ENCODE measurements at places on chromosomes 6 and 20.

DNA sequence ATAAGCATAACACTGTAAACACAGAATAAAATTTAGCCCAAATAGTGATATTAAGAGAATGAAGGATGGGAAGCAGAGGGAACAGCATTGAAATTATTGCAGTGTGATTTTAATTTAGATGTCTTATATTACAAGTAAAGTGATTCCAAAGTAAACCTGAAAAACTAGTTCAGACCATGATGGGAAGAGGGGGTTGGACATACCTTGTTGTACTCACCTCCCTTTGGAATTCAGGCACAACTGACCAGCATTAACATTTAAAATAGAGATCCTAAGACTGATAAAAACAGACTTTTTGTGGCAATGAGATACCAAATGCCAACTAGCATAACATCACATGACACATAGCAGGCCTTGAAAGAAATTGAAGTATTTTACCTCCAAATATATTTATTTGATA, 262.6 kb upstream of the PRND start:
- DNase-seq: no peak

GRCh38 chr6:123439371-123439770, 197.4 kb downstream of the TRDN start:
- no peak for DNase-seq

DNA sequence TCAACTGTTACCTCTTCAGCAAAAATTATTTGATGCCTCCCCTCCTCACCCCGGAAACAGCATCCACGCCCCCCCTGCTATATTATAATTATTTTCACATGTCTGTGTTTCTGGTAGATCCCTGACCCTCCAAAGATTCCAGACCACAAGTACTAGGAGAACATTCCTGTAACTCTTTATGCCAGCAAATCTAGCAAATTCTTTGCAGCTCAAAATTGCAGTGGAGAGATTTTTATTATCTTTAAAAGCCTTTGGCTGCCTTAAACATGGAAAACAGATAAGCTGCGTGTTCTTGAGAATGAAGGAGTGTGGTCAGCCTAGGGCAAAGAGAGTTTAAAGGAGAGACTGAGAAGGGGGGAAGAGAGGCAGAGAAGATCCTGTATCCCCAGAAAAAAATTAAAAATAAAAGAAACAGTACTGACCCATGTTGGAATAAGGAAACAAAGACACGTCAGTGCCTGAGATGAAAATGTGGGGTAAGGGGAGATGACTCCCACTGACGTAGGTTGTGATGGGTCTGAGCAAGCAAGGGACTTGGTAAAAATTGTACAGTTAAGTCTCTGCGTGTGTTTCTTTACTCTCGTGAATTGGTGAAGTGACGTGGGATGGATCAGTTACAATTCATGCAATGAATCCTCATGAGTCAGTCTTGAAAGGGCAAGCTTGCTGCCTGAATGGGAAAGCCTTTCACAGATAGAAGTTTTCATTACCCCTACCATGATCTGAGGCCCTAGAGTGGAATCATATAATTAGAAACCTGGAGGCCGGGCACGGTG, 8.3 kb downstream of the ID4 start:
- DNase-seq: no peak

DNA sequence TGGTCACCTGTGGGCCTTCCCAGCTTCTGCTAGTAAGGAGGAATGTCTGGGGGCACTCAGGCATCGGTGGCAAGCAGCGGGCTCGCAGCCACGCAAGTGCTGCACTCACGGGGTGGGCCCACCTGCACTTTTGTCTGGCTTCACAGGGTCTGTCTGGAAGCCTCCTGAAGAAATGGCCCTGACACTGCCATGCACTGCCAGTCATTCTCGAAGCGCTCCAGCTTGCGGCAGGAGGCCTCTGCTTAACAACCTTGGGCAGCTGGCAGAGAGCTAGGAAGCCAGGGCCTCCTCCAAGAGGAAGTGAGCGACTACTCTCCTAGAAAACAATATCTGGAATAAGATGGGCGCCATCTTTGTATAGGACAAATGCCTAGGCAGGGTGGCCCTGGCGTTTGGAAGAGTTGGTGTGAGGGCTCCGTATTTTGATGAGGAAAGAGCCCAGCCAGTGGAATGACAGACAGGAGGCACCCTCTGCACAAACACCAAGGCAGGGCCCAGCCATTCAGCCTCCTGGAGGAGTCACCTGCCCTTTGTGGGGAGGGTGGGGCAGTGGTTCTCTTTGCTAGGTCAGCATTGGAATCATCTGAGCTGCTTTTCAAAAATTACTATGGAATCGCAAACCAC, 113.9 kb downstream of the SYNDIG1 start:
- no peak for DNase-seq

GRCh38 chr20:58691773-58692578, 624 bp upstream of the NPEPL1 start:
- no peak for DNase-seq

DNA sequence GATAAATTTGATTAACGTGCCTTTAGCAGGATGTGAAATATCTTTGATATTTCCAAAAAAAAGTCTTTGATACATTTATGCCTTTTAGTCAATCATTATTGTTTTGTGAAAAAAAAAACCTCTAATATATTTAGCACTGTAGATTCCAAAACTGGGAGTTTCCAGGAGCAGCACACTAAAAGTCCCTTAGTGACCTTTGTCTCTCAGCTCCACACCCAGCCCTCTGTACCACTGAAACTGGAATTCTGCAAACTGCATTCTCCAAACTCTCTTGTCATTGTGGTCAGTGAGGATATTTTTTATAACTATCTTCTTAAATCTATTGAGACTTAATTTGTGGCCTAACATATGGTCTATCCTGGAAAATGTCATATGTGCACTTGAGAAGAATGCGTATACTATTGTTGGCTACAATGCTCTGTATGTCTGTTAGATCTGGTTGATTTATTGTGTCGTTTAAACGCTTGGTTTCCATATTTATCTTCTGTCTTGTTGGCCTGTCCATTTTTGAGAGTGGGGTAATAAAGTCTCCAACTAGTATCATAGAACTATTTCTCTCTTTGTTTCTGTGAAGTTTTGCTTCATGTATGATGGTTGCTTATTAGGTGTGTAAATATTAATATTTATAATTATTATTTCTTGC, 73.2 kb upstream of the CNKSR3 start:
- DNase-seq: no peak

- no peak for DNase-seq
Measured at GRCh38 chr6:15602154-15602553, 60.7 kb downstream of the DTNBP1 start.

- DNase-seq: no peak
Measured at GRCh38 chr6:45191414-45191813, 136.7 kb upstream of the RUNX2 start.

DNA sequence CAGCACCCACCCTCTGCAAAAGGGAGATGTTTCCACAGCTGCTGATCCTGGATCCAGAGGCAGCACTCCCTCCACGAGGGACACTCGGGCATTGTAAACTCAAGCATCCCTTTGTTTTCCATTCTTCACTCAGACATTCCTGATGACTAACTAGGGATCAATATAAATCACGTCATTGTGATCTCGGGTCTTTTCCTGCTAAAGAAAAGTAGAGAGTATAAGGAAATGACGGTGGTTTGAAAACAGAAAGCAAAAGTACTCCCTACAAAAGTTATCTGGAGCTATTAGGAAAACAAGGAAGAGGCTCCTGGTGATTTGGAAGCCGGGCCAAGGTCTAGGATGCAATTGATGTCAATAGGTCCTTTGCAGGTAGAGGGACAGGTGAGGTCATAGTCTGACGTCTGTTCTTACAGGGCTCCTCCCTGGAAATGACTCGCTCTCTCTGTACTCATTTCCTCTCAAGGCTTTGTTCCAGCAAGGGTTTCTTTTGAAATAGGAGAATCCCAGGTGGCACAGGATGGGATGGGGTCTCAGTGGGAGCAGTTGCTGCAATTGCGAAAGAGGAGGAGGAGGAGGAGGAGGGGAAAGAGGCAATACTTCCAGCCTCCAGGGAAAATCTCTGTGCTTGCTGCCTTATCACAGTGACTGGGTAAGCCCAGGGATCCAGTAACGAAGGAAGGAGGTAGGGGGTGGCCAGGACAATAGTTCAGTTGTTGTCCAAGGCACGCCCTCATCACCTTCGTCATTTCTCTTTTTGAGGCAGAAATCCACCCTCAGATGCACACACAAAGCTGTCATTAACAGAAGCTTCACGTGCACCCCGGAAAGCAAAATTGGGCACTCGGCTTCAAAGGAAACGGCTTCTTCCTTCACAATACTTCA, 222.8 kb downstream of the LY86 start:
- no peak for DNase-seq

DNA sequence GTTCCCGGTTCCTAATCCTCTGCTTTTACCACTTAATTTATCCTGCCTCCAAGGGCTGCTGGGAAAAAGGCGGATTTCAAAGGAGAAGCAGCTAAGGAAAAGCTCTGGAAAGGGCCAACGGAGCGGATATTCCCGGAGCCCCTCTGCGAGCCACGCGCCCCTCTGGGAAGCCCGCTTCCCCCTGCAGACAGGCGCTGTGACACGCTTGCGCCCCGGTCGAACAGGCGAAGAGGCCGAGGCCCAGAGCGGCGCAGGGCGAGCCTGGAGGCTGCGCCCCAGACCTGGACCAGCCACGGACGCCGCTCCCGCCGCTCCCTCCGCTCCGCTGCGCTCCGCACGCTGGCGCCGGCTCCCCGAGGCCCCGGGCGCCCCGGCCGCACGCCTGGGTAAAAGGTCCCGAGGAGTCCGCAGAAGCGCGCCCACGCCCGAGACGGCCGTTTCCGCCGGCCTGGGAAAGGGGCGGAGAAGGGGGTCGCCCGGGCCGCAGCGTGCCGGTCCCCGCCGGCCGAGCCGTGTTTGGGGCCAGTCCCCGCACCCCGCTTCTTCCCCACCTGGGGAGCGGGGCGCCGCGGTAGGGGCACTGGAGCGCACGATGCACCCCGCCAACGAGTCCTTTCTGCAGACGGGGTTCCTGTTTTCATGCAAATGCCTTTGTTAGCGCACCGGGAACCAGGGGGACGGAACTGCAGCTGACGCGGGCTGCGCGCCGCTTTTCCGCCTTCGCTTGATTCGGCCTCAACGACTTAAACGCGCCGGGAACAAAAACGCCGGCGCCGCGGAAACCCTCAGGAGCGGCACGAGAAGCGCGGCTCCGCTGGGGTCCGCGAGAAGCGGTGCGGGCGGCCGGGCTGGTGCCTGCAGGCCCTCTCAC, 91.9 kb upstream of the SIRPA start:
- peak; percentile 34 for DNase-seq

DNA sequence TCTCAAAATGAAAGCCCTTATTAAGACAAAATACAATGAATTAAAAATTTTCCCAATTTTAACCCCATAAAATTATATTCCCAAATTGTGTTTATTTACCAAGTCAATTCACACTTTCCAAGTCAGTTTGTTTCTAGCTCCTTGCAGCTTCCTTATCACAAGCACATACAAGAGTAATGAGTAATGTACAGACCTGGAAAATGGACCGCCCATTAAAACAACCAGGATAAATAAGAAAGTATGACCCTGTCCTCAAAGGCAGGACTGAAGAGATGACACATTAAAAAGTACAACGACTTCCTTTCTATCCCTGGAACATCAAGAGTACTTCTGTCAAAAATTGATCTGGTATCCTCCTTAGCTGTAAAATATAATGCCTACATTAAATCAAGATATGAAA, 47.1 kb upstream of the TMX4 start:
- no peak for DNase-seq

GRCh38 chr6:119350202-119350951, 816 bp upstream of the MAN1A1 start:
- DNase-seq: no peak

DNA sequence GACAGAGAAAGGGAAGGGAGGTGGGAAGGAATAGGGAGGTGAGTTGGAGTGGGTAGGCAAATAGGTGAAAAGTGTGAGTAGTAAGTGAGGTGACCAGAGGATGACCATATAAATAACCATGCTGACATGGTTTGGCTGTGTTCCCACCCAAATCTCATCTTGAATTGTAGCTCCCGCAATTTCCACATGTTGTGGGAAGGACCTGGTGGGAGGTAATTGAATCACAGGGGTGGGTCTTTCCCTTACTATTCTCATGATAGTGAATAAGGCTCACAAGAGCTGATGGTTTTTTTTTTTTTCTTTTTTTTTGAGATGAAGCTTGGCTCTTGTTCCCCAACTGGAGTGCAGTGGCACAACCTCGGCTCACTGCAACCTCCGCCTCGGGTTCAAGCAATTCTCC, 21.5 kb upstream of the SMIM13 start:
- DNase-seq: no peak

DNA sequence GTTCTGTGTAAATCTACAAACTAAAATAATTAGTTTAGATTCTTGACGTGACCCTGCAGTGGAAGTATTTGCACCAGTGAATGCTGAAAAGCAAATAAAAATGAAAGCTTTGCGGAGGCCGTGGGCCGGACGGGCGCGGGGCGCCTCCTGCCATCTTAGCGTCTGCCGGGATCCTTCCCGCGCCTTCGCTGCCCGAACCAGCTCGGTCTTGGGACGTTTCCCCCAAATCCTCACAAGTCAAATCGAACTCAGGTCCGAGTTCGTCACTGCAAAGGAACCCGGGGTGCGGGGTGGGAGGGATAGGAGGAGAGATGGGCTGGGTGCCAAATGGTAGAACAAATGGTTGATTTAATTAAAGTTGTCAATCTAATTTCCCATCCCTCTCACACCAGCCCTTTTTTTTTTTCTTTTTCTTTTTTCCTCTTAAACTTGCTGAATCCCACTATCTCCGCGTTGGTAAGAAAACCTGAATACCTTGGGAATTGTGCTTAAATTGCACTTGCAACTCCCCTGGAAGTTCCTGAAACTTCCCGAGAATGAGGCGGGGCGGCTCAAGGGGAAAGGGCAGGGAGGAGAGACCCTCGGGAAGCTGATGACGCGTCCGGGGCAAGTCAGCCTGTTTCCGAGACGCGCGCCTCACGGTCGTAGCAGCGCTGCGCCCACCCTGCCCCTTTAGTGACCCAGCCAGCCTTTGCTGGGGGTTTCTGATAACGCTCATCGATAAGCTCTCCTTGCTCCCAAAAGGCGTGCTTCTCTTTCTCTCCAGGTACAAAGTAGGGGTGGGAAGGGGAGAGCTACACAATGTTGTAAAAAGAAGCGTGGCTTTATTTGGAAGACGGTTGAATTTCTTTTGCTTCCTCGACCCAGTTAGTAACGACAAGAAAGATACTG, 1.8 kb downstream of the GJA1 start:
- DNase-seq: no peak

DNA sequence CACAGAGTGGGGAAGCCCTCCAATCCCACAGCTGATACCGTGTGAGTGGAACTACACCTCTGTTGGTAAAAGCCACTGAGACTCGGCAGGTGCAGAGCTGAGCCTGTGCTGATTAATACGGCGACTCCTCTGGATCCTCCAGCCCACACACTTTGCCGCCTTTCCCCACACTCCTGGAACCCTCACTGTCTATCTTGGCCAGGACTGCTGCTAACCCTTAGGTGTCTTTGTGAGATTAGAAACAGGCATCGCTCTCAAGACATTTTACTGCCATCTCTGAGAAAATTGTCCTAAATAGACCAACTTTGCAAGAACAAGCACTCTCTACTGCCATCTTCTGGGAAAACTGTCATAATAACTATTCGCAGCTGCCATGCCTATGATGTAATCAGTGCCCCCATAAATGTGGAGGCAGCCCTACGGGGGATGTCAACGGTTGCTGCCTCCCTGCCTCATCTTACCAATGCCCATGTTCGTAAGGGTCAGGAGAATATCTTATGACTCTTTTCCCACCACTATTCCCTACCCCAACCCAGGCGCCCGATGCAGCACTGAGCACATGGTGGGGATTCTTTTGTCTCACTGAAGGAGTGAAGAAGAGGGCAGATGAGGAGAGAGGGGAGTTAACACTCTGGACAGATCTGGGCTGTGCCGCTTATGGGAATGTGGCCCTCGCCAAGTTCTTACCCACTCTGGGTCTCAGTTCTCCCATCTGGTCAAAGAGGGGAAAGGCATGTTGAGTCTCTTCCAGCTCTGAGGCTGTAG, 26.1 kb upstream of the KCNB1 start:
- DNase-seq: peak; percentile 7

Data from stimulated activated naive CD8-positive, alpha-beta T cell treated with anti-CD3 and anti-CD28 coated beads, Interleukin-15, amount 100 ng/mL, for 72 hours (primary cell).